ENCODE measurements at places on chromosomes 5 and 9.

DNA sequence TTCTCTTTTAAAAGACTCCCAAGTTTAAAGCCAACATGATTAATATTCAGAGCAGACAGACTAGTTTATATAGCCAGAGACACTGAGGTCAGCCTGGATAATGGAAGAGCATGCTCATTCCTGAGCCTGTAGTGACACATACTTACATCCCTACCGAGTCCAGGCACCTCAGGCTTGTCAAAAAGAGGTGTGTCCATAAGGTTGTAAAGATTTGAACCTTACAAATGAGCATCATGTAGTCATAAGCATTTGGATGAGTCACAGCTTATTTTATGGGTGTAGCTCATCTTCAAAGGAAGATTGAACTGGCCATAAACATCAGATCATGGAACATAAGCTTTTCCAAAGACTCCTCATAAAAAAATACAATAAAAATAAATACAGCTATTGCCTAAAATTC lies 333.5 kb downstream of the EFNA5 start:
- no peak for DNase-seq

GRCh38 chr5:112772124-112772523 lies 34.4 kb downstream of the APC start:
- no peak for DNase-seq

- no peak for DNase-seq
Measured at GRCh38 chr5:108260858-108261170, 121.1 kb downstream of the FBXL17 start.

- DNase-seq: no peak
Measured at GRCh38 chr5:126680191-126680817, 79.6 kb downstream of the PHAX start.

- DNase-seq: no peak
Measured at GRCh38 chr5:4941957-4942830, 197.9 kb upstream of the ADAMTS16 start.

- no peak for DNase-seq
Measured at GRCh38 chr5:180423133-180423532, 70.0 kb upstream of the GFPT2 start.

GRCh38 chr9:114123031-114123977 lies 24.2 kb upstream of the KIF12 start:
- DNase-seq: no peak

DNA sequence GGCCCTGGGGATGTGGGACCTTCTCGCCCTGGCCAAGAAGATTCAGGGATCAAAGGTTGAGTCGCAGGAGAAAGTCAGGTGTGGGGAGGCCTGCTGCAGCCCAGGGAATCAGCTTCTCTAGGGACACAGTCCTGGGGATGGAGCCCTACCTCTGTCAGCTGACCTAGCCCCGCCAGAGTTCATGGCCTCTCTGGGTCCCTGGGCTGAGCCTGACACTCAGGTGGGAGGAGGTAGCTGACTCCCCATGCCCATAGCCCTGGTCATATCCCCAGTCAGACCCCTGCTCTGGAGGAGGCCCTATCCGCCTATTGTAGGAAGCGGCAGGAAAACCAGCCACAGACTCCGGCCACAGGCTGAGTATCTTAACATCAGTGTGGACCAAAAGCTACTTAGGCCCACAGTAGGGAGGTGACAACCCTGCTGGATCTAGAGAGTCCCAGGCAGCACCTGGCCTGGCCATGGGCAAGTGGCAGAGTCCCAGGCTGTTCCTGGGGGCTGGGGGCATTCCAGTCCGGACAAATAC lies 15.0 kb upstream of the MRNIP start:
- DNase-seq: no peak

DNA sequence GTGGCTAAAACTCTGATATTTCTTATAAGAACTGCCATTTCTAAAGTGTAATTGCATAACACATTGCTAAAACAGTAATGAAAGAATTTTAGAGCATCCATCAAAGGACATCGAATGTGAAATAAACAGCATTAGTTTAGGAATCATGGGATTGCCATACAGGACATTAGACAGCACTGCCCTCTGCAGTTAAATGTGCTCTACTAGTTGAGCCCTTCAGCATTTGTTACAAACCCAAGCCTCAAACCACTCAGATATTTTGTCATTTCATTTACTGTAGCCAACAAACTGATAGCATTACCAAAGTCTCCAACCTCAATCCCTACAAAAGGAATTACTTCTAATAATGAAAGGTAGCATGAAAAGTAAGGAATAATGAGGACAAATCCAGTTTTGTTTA lies 116.8 kb upstream of the COX7C start:
- DNase-seq: no peak

DNA sequence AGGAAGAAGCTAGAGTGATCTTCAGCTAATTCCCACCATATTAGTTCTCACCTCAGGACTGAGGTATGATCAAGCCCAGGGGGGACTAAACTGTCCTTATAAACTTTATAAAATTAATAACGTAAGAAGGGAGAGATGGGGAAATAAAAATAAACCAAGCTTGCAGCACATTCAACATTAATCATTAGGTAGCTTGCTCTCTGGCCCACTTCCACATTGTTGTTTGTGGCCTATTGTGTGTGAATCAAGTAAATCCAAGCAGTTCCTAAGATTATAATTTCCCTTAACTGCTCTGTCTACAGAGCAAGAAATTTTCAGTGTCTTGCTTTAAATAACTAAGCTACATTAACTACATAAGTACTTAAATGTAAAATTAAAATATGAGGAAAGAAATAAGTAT lies 131.3 kb upstream of the ABCA1 start:
- no peak for DNase-seq

DNA sequence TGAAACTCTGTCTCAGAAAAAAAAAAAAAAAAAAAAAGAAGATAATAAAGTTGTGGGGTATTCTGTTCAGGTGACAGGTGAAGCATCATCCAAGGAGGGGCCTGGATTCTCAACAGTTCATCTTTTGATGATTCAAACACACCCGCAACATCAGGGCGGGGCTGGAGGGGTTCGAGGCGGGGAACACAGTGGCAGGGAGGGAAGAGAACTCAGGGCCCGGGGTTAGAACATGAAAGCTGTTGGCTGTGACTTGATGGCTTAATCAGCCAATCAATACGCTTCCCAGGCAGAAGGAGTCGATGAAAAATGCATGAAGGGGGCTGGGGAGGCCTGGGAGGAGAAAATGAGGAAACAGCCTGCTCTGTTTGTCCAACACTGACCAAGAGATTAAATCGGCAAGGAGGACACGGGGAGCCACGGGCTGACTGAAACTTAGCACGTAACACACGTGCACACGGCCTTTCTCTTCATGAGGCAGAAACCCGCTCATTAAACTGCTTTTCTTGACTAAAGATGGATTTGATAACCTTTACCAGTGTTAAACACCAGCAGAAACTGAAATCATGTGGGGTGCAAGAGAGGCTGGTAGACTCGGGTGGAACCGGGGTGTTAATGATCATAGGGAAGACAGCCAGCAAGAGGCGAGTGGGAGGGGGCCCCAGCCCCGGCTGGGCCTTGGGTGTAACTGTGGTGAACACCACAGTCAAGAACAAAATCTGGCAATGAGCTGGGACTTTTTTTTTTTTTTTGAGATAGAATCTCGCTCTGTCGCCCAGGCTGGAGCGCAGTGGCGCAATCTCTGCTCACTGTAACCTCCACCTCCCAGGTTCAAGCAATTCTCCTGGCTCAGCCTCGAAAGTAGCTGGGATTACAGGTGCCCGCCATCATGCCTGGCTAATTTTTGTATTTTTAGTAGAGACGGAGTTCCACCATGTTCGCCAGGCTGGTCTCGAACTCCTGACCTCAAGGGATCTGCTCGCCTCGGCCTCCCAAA lies 105.7 kb upstream of the RAPGEF1 start:
- DNase-seq: no peak

DNA sequence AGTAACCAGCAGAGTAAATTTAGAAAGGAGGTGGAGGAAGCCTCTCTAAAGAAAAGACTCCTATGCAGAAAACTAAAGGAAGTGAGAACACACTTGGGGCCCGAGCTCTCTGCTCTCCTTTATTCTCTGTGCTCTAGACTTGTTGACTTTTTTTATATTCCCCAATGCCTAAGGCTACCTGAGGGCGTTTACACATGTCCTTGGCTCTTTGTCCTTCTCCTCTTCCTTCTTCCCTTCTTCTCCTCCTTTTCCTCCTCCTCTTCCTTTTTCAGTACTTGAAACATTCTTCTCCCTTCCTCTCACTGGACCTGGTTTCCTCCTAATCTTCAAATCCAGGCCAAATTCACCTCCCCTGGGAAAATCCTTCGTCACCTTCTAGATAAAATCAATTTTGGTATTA lies 256.4 kb upstream of the TRPC7 start:
- DNase-seq: no peak

- DNase-seq: no peak
Measured at GRCh38 chr9:123081824-123082223, 48.4 kb downstream of the GPR21 start.

DNA sequence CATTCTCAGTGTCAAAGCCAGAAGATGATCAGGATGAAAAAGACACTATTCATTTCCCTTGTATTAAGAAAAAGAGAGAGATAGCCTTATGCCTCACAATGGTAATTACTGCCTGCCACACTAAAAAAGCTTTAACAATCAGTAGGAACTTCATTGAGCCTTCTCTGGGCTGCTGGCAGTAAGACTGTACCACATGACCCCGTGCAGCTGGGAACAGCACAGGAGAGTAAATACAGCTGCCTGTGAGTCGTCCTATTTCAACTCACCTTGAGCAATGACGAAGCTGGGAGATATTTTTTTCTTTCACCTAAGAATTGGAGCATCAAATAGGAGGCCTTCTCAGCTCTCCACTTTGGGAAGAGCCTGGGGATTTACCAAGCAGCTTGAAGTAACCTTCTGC lies 316.3 kb downstream of the GABRB2 start:
- no peak for DNase-seq

- DNase-seq: no peak
Measured at GRCh38 chr9:98775831-98776441, 20.4 kb downstream of the ANKS6 start.

- DNase-seq: no peak
Measured at GRCh38 chr5:80834710-80835109, 125.5 kb upstream of the RASGRF2 start.

- no peak for DNase-seq
Measured at GRCh38 chr9:93256878-93257807, 73.2 kb downstream of the WNK2 start.

DNA sequence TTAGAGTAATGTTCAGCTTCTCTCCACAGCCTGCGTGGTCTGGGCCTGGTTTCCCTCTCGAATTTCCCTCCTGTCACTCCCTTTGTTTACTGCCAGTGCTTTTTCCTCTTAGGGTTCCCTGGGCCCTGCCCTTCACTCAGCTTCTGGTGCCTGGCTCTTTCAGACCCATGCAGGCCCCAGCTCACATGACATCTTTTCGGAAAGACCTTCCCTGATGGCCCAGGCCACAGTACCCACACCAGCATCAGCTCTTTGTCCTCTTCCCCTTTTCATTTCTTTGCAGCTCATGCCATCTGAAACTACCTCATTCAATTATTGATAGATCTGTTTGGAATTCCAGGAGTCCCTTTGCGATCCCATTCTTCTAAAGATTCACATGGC lies 68.1 kb upstream of the ABL1 start:
- DNase-seq: no peak

- no peak for DNase-seq
Measured at GRCh38 chr9:121358751-121359150, 11.3 kb downstream of the STOM start.

GRCh38 chr9:121646992-121647391 lies 4.4 kb upstream of the DAB2IP start:
- DNase-seq: no peak

- DNase-seq: no peak
Measured at GRCh38 chr9:97698865-97699264, 1.7 kb upstream of the XPA start.

DNA sequence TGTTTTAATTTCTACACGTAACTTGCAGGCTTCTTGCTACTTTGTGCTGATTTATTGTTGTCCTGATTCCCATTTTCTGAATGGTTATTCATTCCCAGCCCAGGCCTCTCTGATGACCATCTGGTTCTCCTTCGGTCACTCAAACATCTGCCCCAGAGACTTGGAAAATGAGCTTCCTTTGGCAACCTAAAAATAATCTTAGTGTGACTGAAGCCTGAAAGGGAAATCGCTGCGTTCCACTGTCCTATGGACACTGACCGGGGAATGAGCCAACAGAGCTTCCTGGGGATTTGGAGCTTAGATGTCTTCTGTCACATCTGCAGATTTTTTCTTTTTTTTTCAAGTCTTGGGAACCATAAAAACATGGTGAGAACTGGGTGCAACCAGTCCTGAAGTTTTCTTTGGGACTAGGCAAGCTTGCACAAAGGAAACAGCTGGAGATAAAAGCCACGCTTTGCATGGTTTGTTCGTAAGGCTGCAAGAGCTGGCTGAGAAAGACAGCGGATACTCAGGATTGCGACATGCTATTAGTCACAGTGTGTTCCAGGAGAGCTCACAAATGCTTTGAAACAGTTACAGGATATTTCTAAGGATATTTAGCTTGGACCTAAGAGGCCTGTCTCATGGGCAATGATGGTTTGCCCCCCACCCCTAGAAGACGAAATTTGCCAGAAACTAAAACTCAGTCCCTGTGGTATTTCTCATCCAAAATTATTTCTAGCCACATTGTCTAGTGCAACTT lies 146.2 kb downstream of the GOLPH3 start:
- DNase-seq: no peak

DNA sequence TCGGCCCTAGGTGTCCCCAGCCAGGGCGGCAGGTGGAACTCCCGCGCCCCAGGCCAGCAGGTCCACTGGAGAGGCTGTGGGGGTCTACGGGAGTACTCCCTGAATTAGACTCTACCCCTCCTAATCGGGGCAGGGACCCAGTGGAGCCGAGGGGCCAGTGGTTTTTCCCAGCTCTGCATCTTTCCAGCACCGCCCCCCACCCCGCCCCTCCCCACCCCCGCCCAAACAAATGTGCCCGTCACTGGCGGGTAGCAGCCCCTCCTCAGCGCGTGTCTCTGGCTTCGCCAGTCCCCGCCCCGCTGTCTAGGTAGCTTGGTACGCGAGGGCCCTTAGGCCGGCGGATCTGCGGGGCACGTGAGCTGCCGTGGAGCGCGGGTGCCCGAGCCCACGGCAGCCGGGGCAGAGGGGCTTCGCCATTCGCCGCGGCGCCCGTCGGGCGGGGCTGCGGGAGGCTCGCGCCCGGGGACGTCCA lies 7.0 kb downstream of the UNC5A start:
- DNase-seq: no peak

DNA sequence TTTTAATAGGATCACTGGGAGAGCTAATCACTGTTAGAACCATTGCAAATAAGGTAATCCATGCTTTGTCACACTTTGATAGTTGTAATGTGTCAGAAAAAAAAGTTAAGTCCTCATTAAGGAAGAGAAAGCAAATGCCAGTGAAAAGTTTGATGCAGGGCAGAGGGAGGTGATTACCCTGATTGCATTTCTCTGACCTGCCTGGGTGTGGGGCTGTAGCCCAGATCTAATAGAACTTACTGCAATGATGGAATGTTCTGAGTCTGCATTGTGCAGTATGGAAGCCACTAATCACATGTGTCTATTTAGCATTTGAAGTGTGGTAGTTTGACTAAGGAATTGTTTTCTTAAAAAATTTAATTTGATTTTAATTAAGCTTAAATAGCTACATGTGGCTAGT lies 202.7 kb downstream of the ATP10B start:
- no peak for DNase-seq
